ENCODE measurements at places on chromosomes 3 and 15. TPM values are rescaled to one million over a fixed set of nuclear protein-coding genes. Genes with fewer than 3 reads are reported as not detected.

GRCh38 chr3:5017925-5018531 is 38.8 kb downstream of the BHLHE40 start:
- DNase-seq = no peak

DNA sequence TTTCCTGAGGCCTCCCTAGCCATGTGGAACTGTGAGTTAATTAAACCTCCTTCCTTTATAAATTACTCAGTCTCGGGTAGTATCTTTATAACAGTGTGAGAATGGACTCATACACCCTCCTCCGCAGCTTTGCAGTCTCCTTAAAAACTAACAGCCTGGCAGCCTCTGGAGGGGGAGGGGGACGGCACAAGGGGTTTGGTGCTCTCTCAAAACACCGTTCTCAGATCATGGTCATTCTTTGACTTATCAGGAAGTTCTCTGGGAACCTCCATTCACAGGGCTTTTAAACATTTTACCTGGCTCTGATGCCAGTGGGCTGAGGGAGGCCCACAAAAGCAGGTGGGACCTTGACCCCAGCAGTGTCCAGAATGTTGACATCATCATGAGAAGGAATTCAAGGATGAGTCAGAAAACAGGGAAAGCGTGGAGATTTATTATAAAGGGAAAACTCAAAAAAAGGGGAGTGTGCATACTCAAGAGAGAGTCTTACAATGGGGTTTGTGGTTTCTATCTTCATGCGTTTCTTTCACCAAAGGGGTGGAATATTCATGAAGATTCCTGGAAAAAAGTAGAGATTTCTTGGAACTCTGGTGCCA is 43.9 kb downstream of the ONECUT1 start:
- DNase-seq = no peak

GRCh38 chr15:77309392-77309791 is 110.5 kb downstream of the PEAK1 start:
- DNase-seq = no peak

GRCh38 chr3:197593046-197593380 is 37.2 kb upstream of the BDH1 start:
- no peak for DNase-seq

DNA sequence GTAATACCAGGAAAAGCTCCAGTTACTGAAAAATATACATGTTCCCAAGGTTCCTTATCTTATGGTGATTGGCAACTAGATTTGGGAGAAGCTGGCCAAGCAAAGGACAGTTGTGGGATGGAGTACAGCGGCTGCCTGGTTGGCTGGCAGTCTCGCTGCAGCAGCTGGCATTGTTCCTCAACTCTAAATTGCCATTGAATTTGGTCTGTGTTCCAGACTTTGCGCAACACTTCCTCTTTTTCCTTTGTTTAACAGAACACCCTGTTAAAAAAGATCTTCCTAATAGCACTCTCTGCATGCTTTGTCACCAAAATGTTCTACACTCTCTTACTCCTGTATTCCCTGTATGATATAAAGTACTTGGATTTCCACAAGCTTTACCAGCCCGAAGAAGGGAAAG is 420.6 kb upstream of the RBMS3 start:
- DNase-seq = no peak

DNA sequence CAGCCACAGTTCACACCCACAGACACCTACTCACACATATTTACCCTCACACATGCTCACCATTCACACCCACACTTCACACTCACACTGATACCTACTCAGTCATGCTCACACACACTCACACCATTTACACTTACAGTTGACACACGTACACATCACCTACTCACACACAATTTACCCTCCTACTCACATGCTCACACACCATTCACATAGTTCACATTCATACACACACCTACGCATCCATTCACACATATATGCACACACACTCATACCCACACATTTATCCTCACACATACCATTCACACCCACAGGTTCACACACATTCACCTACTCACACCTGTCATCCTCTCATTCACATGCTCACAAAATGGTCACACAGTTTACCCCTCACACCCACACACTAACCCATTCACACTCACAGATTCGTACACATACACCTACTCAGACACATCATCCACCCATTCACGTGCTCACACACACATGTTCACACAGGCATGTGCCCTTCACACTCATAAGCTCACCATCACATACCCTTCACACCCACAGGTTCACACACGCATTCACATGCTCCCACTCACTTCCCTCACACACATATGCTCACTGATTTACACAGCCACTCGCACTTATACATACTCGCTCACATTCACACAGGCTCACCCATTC is 42.3 kb downstream of the HMCES start:
- DNase-seq = no peak

DNA sequence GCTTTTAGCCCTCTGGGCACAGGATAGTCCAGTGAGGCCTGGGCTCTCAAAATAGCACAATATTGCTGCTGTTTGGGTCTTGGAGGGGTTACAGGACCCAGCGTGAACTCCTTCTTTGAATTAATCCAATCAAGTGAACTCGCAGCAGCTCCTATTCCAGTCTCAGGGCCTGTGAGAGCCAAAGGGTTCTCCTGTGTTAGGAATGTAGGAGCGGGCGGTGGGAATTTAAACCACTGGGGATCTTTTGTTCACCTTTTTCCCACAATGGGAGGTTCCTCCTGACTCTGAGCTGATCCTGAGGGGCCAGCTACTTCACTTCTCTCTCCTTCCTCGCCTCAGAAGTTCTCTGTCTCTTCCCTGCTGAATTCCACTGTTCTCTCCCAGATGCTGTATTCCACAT is 504.0 kb downstream of the UNC13C start:
- no peak for DNase-seq

DNA sequence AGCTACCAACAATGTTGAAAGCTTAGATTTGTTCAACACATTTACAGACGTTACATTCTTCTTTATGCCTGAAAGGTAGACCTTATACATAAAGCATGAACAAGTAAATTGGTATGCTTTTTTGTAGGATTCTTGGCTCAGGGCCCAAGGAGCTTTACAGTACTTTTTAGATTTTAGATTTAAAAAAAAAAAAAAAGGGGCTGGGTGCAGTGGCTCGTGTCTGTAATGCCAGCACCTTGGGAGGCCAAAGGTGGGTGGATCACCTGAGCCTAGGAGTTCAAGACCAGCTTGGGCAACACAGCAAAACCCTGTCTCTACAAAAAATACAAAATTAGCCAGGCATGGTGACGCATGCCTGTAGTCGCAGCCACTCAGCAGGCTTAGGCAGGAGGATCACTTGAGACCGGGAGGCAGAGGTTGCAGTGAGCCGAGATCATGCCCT is 39.7 kb downstream of the MEF2A start:
- no peak for DNase-seq

DNA sequence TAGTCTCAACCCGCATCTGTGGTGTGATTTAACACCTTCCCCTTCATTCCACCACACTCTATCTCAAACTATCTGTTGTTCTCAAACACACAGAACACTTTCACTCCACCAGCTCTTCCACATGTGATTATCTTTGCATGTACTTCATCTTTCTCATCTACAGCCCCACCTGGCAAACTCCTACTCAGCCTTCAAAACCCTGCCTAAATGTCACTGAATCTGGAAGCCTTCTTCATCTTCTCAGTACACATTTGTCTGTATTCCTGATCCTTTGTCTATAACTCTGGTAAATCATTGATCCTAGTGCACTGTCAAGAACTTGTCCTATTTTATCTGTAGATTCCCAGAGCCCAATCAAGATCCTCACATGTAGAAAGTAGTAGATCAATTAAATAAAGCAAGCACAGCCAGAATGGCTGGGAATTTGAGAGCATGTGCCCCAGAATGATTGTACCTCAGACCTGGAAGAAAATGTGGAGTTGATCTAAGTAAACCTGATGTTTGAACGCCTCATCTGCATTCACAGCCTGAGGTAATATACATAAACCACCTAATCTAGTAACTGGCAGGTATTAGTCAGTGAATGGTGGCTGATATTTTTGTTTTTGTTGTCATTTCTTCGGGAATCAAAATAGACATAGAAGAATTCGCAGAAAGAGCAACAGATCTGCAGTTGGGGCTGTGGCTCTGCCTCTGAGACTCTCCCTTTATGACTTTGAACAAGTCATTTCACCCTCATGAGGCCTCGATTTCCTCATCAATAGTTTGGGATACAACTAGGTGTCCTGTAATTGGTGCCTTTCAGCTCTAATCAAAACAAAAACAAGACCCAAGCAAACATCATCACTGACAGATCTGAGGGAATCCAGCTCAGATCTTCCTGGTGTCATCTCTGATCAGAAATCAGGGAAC is 28.0 kb upstream of the MAGEF1 start:
- no peak for DNase-seq

- DNase-seq = no peak
Measured at GRCh38 chr3:138782755-138783154, 52.0 kb downstream of the PIK3CB start.

DNA sequence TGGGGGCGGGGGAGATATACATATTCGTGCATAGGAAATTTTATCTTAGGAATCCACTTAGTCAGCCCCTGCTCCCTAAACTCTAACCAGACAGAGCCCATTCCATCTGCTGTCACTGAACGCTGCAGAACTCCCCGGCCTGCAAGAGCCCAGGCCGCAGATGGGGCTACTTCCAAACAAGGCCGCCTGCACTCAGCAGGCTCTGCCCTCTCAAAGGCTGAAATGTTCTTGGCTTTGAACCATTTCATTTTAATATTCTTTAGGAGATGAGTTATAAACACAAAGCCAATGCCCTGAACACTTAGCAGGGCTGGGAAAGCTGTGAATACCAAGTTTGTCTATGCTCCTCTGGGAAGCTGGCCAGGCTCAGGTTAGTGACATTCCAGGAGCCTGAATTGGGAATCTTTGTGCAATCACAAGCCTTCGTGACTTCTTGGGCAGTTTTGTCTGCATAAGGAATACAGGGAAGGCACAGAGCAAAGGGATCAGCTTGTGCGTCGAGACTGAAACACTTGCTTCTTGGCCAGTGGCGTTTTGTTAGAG is 65.0 kb downstream of the SYNM start:
- no peak for DNase-seq

MUSTN1 gene
- total RNA-seq = 18.6 TPM

GP9 gene
- total RNA-seq = not detected

All from kidney (tissue), 22 donors.